ENCODE measurements at places on chromosomes 12 and 14. TPM values are rescaled to one million over a fixed set of nuclear protein-coding genes. Genes with fewer than 3 reads are reported as not detected.
A peak's percentile ranks its signal among the peaks of the same experiment; 100 is the strongest.

Gene RARG
- 23.9 TPM for total RNA-seq

- peak; percentile 58 for DNase-seq
Observed at GRCh38 chr12:56206452-56207166, 15.1 kb downstream of the RNF41 start.

- no peak for DNase-seq
Observed at GRCh38 chr14:104950021-104950420, 25.3 kb downstream of the PLD4 start.

Gene EFCAB11
- total RNA-seq = 8.8 TPM

DNA sequence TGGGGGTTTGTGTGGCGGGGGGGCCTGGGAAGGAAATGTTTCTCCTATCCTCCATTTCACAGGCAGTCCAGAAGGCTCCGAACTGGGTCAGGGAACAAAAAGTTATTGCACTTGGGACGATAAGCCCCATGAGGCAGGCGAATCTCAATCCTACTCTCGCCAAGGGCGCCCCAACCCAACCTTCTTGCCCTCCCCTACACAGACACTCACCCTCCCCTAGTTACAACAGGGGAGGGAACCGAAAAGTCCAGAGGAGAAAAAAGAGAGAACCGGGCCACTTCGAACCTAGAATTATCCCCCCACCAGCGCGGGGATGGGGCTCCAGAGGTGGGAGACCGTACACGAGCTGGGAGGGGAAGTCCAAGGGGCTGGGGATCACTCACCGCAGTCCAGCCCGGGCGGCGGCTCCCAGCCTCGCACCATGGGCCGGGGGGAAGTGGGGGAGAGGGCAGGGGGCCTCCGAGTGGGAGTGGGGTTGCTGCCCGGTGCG, 357 bp downstream of the HOMEZ start:
- DNase-seq = peak; percentile 33

GRCh38 chr14:94768521-94769390, 1.2 kb downstream of the GSC start:
- no peak for DNase-seq

Gene TCTN1
- total RNA-seq = 59.5 TPM

Gene NACA
- total RNA-seq = 1,597 TPM

GRCh38 chr14:34087571-34087970, 136.7 kb upstream of the EGLN3 start:
- DNase-seq = no peak

Gene SIRT4
- 3.2 TPM for total RNA-seq

DNA sequence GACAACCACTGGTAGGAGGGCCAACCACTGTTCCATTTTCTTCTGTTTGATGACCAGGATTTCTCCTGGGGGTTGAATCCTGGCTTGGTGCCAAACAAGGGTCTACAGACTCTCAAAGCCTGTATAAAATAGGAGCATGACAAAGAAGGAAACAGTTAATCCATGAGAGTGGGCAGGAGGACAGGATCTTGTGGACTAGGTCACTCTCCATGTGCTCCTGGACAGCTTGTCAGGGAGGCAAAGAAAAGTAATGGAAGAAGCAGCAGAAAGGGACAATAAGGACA, 243.7 kb downstream of the AKAP6 start:
- no peak for DNase-seq

Gene INSM2
- total RNA-seq = not detected

DNA sequence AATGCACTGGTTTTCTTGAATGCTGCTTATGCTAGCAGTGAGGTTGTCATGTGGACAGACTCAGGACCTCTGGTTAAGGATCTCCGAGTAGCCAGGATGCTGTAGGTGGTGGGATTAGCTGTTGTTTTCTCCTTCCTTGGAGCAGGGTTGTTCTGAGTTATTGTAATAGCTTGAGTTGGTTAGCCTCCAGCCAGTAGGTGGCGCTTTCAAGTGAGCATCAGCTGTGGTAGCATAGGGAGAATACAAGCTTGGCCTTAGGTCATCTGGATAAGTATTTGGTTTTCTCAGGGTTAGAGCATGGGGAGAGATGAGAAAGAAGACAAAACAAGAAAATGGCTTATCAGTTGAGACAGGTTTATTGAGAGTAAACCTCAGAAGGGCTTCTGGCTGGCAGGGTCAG, 299.7 kb upstream of the FBXO33 start:
- DNase-seq = no peak

DNA sequence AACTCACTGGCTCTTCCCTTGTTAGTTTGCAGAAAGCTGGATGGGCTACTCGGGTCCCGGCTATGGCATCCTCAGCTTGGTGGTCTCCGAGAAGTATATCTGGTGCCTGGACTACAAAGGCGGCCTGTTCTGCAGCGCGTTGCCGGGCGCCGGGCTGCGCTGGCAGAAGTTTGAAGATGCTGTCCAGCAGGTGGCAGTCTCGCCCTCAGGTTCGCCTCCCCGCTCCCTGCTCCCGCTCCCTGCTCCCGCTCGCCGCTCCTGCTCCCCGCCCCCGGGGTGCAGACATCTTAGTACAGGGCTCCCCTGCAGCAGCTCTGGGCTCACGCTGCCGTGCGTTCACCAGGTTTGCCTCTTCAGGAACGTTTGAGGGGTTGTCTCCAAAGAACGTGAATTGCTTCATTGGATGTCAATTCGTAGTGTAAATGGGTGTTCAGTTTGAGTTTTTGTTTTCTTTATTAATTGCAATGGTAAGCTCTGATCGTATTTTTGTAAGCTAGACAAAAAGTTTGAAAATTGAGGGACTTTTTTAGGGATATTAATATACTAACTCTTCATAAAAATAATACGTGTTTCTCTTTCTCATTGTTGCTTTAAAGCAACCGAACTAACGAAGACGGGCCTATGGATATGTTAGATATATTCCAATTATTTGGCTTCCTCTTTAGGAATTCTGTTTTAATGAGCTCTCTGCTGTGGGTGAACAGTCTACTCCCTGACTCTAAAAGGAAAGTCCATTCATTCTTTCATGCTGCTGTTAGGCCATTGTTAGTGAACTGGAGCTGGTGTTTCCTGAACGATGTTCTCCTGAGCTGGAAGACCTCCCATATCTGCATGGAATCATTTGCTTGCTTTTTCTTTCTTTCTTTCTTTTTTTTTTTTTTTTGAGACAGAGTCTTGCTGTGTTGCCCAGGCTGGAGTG, 71.3 kb downstream of the ANKRD9 start:
- peak; percentile 93 for DNase-seq

DNA sequence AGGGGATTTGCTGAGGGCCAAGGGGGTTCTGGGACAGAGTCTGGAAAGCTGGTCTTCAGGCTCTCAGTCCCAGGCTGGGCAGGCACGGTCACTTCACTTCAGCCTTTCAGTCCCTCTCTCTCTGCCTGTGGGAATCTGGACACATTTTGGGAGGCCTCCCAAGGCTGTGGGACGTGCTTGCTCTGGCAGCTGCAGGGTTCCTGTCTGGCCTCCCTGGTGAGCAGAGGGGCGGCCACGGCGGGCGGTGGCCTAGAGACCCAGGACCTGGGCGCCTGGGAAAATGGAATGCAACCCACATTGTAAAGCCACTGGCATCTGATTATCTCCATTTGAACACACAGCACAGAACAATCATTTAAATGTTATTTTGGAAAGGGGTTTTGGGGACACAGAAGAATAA, 10.1 kb upstream of the ALDH2 start:
- no peak for DNase-seq

DNA sequence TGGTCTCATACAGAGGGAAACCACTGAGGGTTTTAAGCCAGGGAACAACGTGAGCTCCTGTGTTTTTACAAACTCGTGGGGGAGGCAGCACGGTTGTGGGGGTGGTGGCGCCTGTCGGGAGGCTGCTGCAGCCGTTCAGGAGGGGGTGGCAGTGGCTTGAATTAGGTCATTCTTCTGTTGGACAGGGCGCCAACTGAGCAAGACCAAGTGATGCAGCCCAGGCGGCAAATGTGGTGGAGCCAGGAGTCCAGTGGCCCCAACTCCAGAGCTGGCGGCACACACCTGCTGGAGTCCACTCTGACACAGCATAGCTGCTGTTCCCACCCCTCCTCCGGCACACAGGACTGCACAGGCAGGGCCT, 27.8 kb downstream of the FBRSL1 start:
- DNase-seq = no peak

- DNase-seq = no peak
Observed at GRCh38 chr12:18139254-18139653, 49.3 kb upstream of the RERGL start.

GRCh38 chr12:51470116-51470515, 45.5 kb downstream of the SLC4A8 start:
- no peak for DNase-seq

Gene RHNO1
- total RNA-seq = 30.7 TPM

Gene GDF11
- total RNA-seq = 4.9 TPM

DNA sequence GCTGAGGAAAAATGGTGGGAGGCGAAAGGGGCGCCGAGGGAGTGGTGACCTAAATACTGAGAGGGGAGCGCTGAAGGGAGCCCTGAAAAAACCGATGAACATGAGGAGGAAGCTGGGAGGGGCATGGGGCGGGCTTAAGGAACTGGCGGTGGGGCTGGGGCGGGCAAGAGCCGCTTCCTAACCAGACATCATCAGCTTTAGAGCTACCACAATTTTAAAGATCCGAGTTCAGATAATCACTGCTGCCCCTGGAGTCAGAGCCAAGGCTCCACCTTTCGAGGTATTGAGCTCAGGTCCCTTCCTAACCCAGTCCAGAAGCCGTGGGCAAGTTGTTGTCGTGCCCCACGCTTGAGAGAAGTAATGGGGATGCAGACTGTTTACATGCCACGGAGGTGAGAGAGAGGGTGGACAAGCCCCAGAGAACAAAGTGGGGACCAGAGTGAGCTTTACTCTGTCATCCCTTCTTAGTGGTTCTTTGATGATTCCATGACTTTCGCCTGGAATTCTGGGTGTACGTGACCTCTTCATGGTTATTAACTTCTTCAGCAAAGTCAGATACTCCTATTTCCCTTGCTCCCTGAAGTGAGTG, 393 bp downstream of the ORMDL2 start:
- DNase-seq = no peak

DNA sequence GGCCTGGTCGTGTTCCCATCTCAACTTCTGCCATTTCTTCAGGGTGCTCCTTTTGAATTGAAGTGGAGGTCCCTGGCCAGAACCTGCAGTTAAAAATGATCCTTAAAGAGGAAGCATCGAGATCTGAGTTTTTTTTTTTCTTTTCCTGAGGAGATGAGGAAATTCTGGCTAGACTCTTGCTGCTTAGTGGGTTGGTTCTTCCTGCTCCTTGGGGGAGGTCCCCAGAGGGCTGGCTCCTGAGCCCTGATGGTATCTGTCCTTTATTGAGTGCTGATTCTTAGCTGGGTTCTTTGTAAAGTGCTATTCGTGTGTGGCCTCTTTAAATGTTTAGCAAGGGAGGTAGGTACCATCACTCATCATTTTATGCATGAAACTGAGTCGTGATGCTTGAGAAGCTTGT, 11.7 kb downstream of the PELI2 start:
- peak; percentile 13 for DNase-seq

GRCh38 chr12:89781156-89781555, 72.5 kb upstream of the ATP2B1 start:
- no peak for DNase-seq

Gene PAX9
- not detected for total RNA-seq

DNA sequence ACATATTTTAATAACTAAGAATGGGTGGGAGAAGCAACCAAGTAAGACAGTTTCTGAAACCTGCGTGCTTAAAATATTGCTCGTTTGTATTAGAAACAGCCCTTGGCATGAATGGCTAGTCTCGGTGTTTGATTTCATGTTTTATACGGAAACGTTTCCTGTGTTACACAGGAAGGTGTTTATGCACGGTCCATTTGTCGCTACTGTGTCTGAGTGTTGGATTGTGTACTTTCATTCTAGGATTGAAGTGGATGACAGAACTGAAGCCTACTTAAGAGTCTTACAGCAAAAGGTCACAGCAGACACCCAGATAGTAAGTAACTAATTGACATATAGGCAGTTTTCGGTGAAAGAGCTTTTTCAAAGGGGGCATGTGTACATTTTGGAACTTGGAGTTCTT, 19.6 kb downstream of the PIWIL1 start:
- no peak for DNase-seq

DNA sequence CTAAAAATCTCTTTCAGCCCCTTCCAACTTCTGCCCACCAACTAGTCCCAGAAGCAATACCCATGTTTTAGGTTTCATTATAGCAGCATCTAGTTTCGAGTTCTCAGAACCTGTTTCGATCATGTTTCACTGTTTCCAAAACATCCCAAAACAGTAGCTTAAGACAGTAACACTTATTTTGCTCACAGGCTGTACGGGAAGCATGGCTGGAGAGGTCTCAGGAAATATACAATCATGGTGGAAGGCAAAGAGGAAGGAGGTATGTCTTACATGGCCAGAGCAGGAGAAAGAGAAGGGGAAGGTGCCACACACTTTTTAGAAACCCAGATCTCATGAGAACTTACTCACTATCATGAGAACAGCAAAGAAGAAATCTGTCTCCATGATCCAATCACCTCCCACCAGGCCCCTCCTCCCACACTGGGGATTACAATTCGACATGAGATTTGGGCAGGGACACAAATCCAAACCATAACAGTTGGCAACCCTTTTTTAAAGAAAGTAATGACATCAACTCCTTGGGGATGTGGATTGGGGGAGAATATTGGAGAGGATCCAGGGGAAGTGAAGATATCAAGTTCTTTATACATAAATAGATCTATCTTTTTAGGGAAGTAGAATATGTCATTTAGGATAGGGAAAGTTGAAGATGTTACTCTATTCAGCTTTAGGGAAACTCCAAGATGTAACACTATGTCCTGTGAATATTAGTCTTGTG, 269.9 kb upstream of the PLEKHG7 start:
- DNase-seq = no peak

DNA sequence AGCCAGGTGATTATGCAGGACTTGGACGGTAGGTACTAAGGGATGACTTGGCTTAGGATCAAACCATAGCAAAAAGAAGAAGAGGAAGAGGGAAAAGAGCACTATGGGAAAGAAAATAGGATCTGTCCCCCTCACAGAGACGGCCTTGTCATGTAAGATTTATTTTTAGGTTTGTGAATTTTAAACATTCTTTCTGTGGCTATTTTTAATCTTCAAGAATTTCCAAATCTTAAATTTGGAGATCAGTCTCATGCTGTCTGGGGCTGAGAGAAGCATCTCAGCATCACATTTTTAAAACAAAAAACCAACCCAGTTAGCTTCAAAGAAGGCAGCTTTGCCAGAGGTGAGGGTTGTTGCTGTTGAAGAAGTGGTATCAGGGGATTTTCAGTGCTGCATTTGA, 52.6 kb upstream of the STRN3 start:
- no peak for DNase-seq

Gene DHH
- total RNA-seq = 0.42 TPM

Gene NPFF
- total RNA-seq = 0.78 TPM

Gene CACNA2D4
- total RNA-seq = 0.78 TPM

- DNase-seq = no peak
Observed at GRCh38 chr14:20400965-20401593, 12.2 kb downstream of the TEP1 start.

Gene LRTM2
- total RNA-seq = not detected

- no peak for DNase-seq
Observed at GRCh38 chr12:18224745-18225144, 36.6 kb upstream of the PIK3C2G start.

DNA sequence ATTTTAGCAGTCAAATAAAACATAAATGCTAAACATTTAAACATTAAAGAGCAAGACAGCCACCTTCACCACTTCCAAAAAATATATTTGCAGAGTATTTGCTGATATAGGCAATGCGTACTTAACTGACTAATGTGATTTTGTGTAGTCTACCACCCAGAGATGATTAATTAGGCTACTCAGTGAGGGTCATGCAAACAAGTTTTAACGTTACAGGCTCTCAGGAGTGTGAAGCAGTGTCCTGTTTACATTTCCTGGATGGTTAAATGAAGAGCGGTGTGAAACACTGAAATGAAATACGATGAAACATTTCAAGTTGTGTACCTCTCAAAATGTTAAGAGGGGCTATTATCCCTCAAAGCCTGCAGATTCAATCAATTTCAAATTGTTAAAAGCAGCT, 165.8 kb upstream of the LRIG3 start:
- DNase-seq = no peak

GRCh38 chr12:73632661-73633060, 905.0 kb upstream of the ATXN7L3B start:
- no peak for DNase-seq

Measured in adrenal gland (tissue), 19 donors.